Cortex of kidney (tissue), 1 donor: ENCODE measurements at places on chromosomes 11 and 22.

- DNase-seq = no peak
Measured at GRCh38 chr22:42905702-42906183, 48.7 kb upstream of the ARFGAP3 start.

GRCh38 chr11:18849406-18849805 is 57.8 kb upstream of the PTPN5 start:
- no peak for DNase-seq

DNA sequence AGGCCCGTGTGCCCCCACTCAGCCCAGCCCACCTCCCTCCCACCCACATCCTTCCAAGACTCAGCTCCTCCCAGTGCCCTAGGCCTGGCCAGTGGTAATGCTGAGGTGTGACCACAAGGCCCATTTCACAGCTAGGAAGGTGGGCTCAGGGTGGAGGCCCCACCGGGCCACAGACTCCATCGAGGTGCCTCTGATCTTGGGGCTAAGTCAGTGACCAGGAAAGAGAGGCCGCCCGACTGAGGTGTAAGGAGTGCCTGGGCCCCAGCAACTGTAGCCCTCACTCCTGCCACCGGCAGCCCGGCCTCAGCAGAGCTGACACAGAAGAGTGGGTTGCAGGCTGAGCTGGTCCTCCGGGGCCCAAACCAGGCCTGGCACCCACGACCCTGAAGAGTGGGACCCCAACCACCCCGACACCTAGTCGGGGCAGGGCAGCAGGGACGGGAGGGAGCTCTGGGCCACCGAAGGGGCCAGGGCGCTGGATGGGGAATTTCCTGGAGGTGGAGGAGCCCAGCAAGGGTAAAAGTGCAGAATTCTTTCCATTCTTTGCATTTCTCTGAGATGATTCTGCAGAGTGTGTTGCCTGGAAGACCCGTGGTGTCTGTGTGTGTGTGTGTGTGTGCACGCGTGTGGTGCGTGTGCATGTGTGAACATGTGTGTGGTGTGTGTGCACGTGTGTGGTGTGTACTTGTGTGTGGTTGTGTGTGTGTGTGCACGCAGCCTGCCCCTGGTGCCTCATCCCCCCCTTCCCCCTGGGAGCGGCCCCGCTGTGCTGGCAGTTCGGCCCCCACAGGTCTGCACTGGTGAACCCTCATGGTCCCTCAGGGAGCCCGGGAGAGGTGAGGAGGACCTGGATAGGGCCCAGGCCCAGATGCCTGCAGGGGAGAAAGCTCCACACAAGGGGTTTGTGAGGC is 8.3 kb upstream of the PIM3 start:
- no peak for DNase-seq

GRCh38 chr11:73625696-73626318 is 20.6 kb upstream of the PLEKHB1 start:
- no peak for DNase-seq

- DNase-seq = no peak
Measured at GRCh38 chr22:24503843-24504338, 8.8 kb downstream of the UPB1 start.

DNA sequence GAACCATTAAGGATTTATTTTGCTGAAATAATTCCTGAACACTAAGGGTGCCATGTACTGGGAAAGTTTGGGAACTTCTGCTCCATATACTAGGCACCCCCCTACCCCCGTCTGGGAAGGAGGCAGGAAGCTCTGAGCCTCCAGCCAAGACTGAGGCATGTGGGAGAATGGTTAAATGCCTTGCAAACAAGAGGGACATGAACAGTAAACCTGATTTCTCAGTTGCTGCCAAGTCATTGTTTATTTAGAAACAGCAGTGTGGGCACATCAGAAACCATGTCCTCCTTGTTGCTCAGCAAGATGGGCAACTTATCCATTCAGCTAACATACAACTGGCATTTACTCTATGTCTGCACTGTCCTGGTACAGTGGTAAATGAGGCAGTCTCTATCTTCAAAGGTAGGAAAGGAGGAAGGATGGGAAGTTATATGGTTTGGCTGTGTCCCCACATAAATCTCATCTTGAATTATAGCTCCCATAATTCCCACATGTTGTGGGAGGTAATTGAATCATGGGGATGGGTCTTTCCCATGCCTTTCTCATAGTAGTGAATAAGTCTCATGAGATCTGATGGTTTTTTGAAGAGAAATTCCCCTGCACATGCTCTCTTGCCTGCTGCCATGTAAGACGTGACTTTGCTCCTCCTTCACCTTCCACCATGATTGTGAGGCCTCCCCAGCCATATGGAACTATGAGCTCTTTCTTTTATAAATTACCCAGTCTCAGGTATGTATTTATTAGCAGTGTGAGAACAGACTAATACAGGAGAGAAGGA is 459.1 kb downstream of the MIAT start:
- DNase-seq = no peak

DNA sequence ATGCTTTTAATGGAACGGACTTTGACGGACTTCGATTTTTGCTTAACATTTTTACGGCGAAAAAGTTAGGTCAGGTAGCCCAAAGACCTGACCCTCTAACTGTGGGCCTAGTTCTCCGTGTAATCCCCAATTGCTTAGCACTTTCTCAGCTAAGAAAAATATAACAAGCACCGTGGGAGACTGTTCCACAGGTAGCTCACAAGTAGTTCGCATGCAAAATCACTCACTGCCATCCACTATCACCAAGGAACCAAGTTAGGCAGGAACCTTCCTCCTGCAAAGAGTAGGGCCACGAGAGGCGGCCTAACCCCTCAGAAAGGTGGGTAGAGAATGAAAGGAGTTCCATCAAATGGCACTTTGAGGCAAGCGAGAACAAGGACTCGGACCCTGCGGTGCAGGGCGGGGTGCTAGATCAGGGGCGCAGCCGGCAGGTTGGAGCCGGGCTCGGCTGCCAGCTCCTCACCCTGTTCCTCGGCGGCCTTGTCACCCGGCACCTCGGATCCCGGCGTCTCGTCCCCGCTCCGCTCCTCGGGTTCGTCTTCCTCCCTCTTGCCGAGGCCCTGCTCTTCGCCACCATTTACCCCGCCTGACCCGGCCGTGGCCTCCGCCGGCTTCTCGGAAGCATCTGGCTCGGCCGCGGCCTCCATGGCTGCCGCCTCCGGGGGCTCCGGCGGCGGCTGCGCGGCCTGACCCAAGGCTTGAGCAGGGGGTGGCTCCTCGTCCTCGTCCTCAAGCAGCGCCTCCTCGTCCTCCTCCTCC is 922 bp downstream of the HNRNPUL2 start:
- no peak for DNase-seq

GRCh38 chr11:85299258-85299942 is 327.7 kb downstream of the DLG2 start:
- no peak for DNase-seq
